Activated T-helper 9 cell treated with anti-CD3 and anti-CD28 coated beads, Interleukin-2, amount 50 U/mL, for 16 hours (primary cell): ENCODE measurements at places on chromosomes 7 and 10.

DNA sequence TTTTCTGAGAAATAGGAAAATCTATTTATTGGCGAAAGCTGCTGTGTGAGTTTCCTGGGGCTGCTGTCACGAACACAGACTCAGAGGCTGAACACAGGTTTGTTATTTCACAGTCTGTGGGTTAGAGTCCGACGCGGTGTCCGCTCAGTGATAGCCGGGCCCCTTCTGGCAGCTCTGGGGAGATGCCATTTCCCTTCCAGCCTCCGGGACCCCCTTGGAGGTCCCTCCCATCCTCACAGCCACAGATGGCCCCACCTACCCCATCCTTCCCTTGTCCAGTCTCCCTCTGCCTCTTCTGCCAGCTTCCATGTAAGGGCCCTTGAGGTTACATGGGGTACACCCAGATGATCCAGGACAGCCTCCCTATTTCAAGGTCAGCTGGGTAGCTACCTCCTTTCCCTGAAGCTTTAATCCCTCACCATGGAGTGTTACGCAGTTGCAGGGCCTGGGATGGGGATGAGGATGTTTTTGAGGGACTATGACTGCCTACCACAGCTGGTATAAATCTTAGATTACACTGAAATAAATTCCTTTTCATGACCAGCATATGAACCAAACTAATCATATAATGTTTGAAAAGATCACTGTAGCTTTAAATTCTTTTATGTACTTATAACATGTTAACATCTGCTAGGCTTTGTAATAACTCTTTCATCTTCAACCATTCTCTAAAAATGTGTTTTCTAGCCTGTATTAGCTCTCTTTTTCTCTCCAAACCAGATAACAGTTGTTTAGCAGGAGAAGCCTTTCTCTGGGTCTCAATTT is 98.5 kb downstream of the WDR37 start:
- DNase-seq: no peak

- DNase-seq: no peak
Measured at GRCh38 chr7:49703337-49703736, 70.1 kb upstream of the VWC2 start.

- DNase-seq: no peak
Measured at GRCh38 chr10:33120700-33121099, 162.7 kb upstream of the ITGB1 start.

DNA sequence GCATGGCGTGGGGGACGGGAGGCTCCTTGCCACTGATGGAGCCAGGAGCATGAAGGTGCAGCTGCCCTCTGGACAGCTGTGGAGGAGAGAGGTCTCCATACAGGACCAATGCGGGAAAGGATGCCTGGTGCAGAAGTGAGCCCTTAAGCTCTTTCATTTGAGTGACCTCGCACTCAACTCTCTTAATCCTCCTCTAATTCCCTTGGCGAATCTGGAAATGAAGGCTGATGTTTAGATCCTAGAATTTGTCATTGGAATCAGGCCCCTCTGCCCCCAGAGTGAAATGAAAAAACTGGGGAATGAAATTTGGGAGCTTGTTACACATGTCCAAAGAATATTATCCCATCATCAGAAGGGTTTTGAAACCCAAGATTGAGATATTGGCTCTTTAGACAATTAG is 639.5 kb downstream of the LRMDA start:
- no peak for DNase-seq

DNA sequence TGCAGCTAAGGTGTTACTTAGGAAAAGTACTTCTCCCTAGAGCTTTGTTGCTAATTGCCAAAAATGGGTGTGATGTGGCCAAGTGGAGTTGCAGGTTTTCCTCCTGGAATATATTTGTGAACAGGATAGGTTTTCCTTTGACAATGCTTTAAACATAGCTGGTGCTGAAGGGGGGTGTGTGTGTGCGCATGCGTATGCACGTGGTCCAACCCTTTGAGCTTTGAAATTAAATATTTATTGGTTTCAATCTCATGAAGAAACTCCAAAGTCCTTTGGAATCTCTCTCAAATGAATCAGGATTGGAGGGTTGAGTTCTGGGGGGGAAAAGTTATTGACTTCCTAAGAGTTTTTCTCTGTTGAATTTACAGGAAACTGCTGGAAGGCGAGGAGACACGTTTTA is 11.1 kb downstream of the INA start:
- DNase-seq: no peak
